ENCODE measurements at places on chromosomes 7 and 10.

DNA sequence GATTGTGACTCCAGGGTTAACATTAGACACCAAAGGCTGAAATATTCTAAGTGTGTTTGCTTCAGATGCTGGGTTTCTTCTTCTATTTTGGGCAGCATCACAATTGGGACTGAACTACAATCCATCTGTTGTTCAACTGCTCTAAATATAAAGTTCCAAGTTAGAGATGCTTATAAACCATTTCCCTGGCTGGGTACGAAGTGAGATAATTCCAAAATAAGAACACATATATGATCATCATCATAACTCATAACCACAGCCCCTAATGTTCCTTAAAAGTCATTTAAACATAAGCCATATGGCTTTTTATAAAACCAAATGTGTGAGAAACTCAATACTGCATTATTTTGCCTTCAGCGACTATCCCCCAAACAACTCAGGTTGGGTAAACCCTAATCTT lies 28.8 kb downstream of the DNA2 start:
- no peak for DNase-seq

DNA sequence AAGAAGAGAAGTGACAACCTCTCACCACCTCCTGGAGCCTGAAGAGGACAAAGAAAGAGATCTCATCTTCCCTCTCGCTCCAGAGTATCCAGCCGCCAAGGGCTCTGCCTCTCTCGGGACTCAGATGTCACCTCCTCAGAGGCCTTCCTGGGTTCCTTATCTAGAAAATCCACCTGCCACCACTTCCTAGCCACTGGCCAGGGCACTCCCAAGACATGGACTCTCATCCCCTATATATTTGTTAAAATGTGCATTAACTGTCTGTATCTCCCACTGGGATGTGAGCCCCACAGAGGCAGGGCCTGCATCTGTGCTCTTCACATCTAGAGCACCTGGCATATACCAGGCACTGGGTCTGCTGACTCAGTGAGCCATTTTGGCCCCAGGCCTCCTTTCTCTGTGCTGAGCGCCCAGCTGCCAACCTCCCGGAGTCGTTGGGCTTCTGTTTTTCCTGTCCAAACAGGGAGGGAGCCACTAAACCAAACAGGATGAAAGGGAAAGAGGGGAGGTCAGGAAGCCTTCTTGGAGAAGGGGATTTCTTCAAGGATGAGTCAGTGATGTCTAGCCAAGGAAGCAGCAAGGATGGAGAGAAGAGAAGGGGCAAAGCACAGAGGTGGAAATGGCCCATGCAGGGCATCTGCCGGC lies 58.9 kb downstream of the KCNMA1 start:
- DNase-seq: no peak

- DNase-seq: no peak
Observed at GRCh38 chr10:77636967-77637531, 559 bp downstream of the KCNMA1 start.

DNA sequence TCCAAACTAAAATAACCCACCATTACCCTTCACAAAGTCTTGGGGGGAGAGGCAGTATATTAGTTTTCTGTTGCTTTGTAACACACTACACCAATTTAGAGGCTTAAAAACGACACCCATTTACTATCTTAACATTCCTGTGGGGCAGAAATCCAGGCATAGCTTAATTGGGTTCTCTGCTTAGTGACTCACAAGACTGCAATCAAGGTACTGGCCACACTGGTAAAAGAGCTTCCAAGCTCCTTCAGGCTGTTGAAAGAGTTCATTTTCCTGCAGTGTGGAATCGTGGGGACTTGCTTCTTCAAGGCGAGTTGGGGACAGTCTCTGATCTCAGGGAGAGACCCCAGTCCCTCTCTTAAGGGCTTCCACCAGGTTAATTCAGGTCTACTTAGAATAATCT lies 139.1 kb downstream of the XPNPEP1 start:
- no peak for DNase-seq

DNA sequence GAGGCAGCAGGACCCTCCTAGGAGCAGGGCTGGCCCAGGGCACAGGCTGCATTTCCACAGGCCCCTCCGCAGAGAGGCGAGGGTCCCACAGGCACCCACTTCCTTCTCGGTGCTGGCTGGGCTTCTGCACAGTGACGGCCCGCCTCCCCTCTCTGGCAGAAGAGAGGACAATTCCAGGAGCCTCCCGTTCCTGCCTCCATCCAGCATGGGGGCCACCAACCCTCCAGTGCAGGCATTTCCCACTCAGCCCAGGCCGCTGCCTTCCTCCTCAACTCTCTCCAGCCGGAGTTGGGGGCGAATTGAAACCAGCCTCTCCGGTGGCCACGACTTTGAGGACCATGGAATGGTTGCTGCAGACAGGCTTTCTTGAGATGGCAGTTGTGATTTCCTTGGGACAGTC lies 125.0 kb upstream of the PPP2R2D start:
- DNase-seq: no peak

- DNase-seq: peak; percentile 82
Observed at GRCh38 chr10:97731346-97732051, 5.4 kb upstream of the ZFYVE27 start.

- no peak for DNase-seq
Observed at GRCh38 chr10:10824591-10825148, 193.0 kb upstream of the CELF2 start.

DNA sequence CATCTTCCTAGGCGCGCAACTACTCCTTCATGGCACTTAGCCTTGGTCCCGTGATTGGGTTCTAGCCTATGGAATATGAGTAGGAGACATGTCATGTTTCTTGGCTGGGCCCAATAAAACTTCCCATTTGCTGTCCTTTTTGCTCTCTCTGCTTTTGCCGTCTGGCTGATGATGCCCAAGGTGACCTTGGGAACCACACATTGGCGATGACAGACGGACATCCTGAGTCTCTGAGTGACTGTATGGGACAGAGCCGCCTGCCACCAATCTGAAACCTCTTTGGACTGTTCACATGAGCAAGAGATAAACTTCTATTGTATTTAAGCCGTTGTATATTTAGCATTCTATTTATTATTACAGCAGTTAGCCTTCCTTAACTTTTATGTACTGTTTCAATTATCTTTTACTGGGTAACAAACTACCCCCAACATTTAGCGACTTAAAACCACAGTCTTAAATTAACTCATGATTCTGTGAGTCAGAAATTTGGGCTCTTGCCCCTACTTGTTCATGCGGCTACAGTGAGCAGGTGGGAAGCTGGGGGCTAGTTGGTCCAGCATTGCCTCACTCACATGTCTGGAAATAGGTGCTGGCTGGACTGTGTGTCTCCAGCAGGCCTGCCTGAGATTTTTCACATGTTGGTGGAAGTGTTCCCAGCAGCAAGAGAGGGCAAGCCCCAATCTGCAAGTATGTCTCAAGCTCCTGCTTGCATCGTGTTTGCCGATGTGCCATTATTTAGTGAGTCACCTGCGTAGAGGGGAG lies 71.7 kb downstream of the NOD1 start:
- DNase-seq: no peak

DNA sequence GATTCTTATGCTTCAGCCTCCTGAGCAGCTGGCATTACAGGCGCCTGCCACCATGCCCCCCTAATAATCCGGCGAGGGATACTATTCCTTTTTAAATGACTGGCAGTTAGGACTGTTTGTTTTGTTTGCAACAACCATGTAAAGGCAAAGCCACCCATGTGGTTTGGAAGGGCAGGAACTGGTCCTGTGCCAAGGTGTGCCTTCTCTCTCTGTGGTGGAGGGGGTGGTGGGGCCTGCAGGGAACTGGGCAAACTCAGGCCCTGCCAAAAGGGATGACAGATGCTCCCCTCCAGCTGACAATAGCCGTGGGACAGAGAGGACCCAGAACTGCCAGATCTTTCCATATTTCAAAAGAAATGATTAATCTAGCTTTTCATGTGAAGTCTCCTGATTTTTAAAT lies 23.5 kb upstream of the WAPL start:
- no peak for DNase-seq

- DNase-seq: no peak
Observed at GRCh38 chr10:129105266-129105665, 361.8 kb upstream of the MGMT start.

- DNase-seq: no peak
Observed at GRCh38 chr10:35211390-35211789, 84.7 kb downstream of the CREM start.

GRCh38 chr10:127424594-127425264 lies 124.4 kb upstream of the NPS start:
- no peak for DNase-seq

DNA sequence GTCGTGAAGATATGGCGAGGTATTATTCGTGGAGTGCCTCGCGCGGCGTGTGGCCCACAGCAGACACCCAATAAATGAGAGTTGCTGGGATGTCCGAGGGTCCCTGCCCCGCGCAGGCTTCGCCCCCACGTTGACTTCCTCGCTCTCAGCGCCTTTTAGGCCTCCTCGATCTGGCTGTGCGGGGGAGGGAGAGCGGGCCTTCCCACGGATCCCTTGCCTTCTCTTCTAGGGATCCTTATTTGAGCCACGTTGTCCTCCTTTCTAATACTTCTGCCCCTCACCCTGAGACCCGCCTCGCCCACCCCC lies 660 bp downstream of the VCL start:
- DNase-seq: no peak

DNA sequence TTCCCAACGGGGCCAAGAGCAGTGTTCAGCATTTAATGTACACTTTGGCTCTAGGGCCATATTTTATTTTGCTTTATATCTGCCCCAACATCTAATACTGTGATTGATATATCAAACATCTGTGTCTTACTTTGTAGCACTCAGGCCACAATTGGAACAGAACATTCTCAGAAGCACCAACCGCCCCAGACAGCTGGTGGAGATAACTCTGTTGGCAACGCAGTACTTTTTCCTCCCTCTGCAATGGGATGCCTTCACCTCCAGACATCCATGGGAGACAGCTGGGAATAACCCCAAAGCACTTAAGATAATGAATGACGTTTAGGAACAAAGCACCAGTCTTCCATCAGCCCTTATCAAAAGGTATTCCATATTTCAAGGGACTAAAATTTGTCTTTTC lies 57.4 kb downstream of the PIP4K2A start:
- no peak for DNase-seq

DNA sequence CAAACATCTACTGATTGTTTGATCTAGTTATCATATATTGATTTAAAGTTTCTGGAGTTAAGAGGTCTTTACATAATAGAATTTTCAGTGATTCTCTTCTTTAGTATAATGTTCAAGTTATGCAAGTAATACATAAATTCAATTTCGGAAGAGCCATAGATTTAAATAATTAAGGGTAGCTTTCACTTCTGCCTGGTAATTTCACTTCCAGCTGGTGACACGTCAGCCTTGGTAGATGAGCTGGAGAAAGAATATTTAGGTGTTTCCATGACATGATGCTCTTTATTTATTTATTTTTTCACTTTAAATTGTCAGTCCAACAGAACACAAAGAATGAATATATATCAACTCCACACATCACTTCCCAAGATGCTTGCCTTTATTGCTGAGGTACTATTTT lies 5.2 kb upstream of the OTUD1 start:
- no peak for DNase-seq

- DNase-seq: no peak
Observed at GRCh38 chr10:24722131-24722675, 1.5 kb downstream of the ARHGAP21 start.

- DNase-seq: no peak
Observed at GRCh38 chr7:42960762-42961161, 28.6 kb downstream of the MRPL32 start.

DNA sequence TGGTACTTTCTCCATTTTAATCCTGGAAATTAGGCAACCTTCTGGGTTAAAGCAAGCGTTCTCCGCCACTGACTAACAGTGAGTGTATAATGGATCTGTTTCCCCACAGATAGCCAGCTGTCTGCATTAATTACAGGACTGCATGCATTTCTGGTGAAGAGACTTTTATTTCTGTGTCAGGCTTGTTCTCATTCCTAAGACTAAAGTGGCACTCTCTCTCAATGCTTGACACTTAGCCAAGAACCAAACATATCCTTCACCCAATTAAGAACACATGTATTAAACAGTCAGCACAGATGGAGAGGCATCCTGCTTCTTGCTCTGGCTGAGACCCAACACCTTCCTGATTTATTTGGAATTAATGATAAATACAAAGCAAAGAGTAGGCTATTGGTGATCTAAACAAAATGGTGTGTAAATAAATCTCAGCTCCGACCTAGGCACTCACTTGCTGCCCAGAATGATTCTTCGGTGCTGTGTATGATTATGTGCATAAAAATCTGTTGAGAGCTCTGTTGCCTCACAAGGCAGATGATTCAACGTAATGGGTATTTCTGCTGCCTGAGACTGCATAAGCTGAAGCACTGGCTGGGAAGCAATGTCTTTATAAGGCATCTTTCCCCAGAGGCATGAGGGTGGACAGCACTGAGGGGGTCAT lies 16.8 kb downstream of the CALU start:
- DNase-seq: no peak

DNA sequence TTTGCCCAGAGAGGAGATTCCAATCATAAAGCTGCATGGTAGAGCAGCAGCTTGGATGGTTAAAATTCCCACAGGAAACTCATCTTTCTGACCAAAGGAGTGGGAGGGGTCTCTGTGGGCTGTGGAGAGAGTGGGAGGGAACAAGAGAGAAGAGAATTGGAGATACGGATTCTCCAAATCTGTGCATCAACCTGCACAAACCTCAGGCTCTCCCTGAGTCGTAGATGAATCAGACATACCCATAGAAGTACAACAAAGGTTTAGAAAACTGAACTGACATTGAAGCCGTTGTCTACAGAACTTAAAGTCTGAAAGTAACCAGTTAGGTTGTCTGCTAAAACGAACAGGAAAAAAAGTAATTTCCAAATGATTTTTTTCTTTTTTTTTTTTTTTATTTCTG lies 41.9 kb downstream of the CYCS start:
- no peak for DNase-seq

GRCh38 chr7:74236284-74236683 lies 17.9 kb downstream of the RFC2 start:
- DNase-seq: no peak

- no peak for DNase-seq
Observed at GRCh38 chr7:143974459-143974858, 19.8 kb downstream of the OR2F1 start.

DNA sequence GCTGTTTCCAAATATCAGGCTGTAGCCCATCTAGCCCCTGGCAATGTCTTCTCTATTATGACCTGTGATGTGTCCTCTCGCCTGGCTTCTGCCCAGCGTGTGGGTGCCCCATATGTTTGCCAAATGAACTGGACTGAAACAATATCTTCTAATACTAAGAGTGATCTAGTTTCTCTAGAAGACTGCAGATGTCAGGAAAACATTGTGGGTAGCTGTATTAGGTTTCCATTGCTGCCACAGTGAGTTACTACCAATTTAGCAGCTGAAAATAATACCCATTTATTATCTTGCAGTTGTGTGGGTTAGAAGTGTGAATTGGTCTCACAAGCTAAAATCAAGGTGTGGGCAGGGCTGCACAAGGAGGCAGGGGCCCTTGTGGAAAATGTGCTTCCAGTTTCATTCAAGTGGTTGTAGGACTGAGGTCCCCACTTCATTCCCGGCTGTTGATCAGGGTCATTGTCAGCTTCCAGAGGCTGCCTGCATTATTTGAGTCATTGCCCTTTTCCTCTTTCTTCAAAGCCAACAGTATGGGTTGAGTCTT lies 202.8 kb upstream of the BMPER start:
- no peak for DNase-seq

GRCh38 chr10:101485681-101486554 lies 102.1 kb downstream of the POLL start:
- DNase-seq: peak; percentile 46

- peak; percentile 68 for DNase-seq
Observed at GRCh38 chr10:78211561-78212051, 177.9 kb downstream of the RPS24 start.

All from right forelimb (tissue), 1 donor.